ENCODE measurements at places on chromosomes 1 and 21.

- DNase-seq, result no peak
These were observed 387.8 kb upstream of the LYPLAL1 start for GRCh38 chr1:218785928-218786327.

- no peak for DNase-seq
These were observed 16.1 kb upstream of the ERI3 start for GRCh38 chr1:44371206-44371605.

- DNase-seq, result no peak
These were observed 30.8 kb upstream of the KIF1B start for GRCh38 chr1:10179406-10180091.

DNA sequence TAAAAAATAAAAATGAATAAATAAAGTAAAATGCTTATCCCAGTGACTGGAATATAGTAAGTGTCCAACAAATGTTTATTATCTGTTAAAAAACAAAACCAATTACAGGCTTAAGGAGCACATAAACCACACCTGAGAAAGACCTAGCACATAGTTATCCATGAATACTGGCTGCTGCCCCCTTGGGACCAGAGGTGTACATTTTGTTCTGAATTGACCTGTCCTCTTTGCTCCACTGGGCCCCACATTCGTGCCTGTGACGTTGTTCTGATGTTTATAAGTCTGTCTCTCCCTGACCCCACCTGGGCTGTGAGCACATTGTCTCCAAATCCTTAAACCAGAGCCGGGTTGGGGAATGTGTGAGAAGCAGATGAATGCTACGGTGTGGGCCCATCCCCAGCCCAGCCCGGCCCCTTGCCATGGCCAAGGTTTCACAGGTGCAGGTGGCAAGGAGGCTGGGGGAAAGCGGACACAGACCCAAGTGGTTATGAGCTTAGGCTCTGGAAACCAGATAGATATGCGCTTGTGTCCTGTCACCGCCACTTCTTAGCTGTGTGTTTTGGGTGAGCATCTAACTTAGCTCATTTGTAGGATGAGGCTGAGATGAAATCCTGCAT, 29.1 kb downstream of the OPRD1 start:
- no peak for DNase-seq
